ENCODE measurements at places on chromosomes 7 and 10.

DNA sequence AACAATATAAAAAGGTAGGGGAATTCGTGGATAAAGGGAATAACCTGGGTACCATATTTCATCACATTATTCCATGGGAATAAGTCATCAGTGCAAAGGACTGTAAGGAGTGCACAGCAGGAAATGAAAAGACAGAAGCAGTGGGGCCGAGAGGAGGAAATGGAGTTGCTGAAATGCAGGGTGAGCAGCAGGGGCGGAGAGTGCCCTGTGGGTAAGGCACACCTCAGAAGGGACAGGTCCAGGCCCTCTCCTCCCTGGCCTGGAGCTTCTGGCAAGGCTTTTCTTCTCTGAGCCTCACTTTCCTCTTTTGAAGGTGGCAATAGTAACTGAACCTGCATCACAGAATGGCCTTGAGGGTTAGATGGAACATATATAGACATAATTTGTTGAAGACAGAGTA lies 26.2 kb downstream of the IKZF1 start:
- no peak for DNase-seq

DNA sequence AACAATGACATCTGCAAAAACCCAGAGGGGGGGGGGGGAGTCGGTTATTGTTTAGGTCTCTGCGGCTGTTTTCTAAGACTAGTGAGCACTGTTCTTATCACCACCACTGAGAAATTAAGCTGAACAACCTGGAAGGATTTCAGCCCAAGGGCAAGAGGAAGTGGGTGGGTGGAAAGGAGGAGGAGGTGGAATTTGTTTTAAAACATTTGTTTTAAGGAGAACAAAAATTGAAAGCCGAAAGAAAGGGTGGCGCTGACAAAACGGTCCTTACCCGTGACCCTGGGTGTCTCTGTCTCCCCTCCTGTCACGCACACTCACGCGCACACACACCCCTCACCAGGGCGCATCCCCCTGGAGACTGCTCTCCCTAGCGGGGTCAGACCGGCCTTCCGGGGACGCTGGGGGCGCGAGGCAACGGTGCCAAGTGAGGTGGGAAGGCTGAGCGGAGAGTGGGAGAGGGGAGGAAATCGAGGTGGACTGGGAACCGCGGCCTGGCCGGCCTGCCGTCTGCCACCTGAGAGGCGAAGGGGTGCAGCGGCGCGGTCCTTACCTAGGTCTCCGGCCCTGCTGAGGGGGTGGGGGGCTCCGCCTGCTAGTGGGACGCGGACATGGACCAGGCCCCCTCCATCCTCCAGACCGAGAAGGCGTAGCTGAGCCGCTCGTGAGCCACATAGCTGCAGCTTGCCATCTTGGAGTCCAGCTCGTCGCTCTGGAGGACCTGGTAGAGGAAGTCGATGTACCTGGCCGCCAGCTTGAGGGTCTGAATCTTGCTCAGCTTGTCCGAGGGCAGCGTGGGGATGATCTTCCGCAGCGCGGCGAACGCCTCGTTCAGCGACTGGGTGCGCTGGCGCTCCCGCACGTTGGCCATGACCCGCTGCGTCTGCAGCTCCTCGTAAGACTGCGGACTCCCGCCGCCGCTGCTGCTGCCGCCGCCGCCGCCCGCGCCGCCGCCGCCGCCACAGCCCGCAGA lies 1.0 kb downstream of the TWIST1 start:
- no peak for DNase-seq

GRCh38 chr7:74584160-74584954 lies 73.2 kb upstream of the GTF2I start:
- no peak for DNase-seq

DNA sequence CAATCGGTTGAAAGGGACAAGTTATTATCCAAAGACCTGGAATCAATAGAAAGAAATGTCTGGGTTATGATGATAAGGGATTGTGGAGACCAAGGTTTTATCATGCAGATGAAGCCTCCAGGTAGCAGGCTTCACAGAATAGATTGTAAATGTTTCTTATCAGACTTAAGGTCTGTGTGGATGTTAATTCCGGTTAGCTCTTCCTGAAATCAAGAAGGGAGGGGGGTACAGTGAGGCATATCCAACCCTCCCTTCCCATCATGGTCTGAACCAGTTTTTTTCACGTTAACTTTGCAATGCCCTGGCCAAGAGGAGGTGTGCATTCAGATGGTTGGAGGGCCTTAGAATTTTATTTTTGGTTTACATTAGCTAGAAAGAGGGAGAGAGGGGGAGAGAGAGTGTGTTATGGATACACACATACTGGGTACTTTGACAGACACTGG lies 9.8 kb upstream of the LRRC61 start:
- DNase-seq: no peak
